ENCODE measurements at places on chromosomes 12 and 14.

GRCh38 chr12:6230321-6231110 lies 30.3 kb downstream of the CD9 start:
- no peak for DNase-seq

DNA sequence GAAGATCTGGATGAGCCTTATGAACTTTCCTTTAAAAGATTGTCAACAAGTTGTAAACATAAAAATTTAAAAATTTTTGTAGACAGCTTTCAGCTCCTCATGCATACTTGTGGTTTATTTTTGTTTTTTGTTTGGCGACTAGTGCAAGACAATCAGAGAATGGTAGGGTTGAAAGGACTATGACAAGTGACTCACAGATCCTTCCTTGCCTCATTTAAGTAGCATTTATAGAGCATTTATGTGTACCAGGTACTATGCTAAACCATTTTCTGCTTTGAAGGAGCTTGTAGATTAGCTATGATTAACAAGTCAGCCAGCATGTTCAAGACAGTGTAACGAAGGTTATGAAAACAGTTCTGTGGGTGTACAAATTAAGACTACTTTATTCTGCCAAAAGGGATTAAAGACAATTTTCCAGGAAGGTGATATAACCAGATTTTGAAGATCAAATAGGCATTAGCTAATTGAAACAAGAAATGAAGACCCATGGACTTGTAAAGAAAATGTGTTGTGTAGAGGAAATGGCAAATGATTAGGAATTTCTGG lies 122.0 kb downstream of the PCNX1 start:
- DNase-seq = no peak

- DNase-seq = no peak
Observed at GRCh38 chr12:14886271-14886670, 617 bp upstream of the MGP start.

DNA sequence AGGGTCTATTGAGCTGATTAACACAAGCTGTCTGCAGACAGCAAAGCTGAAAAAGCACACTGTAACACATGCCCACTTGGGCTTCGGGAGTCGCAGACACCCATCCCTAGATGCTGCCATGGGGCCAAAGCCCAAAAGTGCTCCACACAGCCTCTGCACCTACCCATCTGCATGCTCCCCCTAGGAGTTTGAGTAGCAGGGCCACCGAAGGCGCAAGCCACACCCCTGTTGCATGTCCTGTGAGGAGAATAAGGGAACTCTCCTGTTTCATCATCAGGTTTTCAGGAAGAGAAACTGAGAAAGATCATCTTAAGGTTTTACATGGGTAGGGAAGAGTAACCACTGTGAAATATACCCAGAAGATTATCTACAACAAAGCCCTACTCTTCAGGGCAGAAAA lies 5.6 kb upstream of the ST8SIA1 start:
- no peak for DNase-seq

DNA sequence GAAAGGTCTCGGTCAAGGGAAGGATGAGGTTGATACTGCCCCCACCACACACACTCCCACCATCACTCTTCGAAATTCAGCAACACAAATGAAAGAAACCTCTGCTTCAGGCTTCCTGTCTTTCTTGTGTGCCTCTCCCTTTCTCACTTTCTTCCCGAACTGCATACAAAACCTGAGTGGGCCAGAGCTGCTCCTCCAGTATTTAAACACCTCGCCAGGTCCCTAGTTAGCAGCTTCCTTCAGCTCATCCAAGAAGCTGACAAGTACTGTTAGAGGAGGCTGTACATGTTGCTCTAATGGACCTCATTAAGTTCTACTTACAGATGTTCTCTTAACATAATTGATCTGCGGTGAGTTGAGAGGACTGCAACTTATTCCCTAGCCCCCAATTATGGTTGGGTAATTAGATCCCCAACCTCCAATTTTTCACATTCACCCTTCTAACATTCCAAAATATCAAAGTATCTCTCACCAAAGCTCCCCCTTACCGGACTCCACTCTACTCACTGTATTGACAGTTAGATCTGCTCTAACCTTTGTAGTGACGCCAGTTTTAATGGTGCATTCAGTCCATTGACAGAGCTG lies 4.1 kb upstream of the LMO3 start:
- DNase-seq = no peak

- DNase-seq = no peak
Observed at GRCh38 chr12:129687731-129688130, 216.1 kb downstream of the TMEM132D start.
